ENCODE measurements at places on chromosomes 7 and 10.

DNA sequence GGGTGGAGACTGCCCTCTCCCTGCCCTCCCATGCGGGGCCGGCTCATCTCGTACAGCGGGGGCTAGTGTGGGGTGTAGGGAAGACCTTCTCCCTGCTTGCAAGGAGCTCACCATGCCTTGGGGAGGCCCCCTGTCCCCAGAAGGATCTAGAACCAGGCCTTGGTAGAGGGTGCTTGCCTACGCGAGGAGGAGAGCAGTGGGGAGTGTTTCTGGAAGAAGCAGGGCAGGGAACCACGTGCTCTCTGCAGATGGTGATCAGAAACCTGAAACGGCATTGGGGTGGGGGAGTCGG is 2.7 kb downstream of the MAFK start:
- DNase-seq, result no peak

- no peak for DNase-seq
Observed at GRCh38 chr10:32377458-32378259, 30.7 kb upstream of the EPC1 start.

GRCh38 chr10:129707406-129708388 is 240.7 kb downstream of the MGMT start:
- no peak for DNase-seq

DNA sequence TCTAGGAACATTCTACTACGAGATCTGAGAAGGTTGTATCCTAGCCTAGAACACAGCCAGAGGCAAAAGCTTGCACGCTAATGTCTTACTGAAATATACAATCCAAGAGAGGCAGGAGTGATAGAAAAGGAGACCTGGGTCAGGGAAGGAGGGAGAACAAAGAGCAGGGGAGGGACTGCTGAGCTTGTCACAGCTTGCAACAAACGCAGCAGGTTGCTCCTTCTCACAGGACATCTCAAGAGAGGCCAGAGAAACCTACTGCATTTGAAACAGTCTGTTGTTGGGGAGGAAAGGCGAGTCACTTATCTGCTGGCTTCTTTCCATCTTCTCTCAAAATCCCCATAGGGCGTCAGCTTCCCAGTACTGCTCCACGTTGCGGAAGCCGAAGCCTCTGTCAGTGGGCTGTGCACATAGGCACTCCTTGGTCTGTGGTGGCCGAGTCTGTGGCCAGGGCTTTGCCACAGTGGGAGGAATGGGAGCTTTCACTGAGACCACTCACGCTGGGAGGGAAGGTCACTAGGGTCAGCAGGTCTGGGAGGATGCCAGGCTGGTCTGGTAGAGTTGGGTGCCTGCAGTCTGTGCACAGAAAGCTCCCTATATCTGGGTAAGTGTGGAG is 25.8 kb upstream of the GPNMB start:
- DNase-seq, result no peak

GRCh38 chr7:25842201-25842733 is 309.7 kb upstream of the NFE2L3 start:
- DNase-seq, result no peak

Data from stimulated activated CD8-positive, alpha-beta memory T cell treated with anti-CD3 and anti-CD28 coated beads, Interleukin-4, amount 100 ng/mL, for 48 hours (primary cell).